ENCODE measurements at places on chromosomes 5 and 9.

DNA sequence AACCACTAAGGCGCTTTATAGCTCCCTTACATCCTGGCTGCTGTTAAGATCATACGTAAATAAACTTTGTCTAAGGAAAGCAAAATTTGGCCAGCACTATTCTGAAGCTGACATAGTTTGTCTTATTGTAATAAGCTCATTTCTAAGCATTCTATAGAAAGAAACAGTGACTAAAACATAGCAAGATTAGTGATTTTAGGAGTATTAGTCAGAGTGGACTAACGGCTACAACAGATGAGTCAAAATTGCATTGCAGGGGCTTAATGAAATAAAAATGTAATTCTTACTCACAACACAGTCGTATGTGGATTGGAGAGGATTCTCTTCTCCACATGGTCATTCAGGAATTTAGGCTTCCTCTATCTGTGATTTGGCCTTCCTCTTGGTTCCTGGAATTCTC, 347.6 kb downstream of the GADD45G start:
- DNase-seq: peak; percentile 57

- DNase-seq: no peak
Measured at GRCh38 chr9:98773721-98774120, 22.6 kb downstream of the ANKS6 start.

DNA sequence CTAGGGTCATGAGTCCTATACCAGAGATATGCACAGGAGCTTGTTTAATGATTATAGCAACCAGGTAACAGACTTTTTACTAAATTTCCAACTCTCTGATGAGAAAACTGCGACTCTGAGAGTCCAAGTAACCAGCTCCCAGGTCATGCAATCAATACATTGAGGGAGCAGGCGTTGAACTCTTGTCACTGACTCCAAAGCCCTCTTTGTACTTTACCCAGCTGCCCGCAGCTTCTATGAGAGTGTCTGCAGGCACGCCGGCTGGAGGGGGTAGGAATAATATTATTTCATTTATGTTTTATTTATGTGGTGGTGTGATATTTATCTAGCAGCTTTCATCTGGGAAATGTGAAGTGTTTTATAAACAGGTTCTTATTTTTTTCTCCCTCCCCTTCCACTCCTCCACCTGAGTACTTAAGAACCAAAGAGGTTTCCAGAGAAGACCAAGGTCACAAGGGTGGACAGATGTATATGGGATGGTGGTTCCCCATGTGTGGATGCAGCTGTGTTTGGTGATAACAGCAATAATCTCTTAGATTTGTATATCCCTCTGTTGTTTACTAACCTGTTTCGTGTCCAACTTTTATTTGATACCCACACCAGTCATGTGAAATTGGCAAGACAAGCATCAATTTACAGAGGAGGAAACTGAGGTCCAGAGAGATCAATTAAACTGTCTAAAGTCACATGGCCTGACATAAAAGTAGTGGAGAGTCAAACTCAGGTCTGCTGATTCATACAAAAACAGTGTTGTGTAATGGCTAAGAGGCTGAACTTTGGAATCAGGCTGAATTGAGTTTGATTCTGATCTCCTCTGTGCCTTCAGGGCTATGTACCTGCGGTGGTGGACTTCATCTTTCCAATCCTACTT, 140.2 kb upstream of the TRIM32 start:
- peak; percentile 20 for DNase-seq

- no peak for DNase-seq
Measured at GRCh38 chr9:81394881-81395675, 294.3 kb downstream of the TLE1 start.

- no peak for DNase-seq
Measured at GRCh38 chr5:151902215-151902614, 22.4 kb downstream of the GLRA1 start.

DNA sequence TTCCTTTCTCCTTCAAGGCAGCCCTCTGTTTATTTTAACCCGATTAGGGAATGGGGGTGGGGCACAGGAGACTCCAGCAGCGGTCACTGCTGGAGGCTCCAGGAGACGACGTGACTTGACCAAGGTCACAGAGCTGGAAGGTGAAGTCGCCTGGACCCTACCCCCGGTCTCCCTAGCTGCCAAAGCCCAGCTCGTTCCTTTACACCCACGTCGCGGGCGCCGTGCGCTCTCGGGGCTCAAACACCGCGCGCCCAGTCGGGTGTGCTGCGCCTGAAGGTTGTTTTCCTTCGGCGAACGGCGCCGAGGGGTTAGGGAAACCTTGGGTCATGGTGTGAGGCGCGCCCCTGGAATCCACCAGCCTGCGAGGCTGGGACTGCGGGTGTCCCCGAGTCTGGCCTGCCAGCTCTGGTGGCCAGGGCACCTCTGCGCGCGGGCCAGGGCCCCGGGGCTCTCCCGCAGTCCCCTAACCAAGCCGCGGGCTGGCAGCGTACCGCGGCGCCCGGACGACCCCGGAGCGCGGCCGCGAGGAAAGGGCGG, 747 bp upstream of the UNC5A start:
- no peak for DNase-seq

- no peak for DNase-seq
Measured at GRCh38 chr9:108467653-108468324, 388.0 kb downstream of the ACTL7B start.

- no peak for DNase-seq
Measured at GRCh38 chr9:100587375-100587774, 9.5 kb downstream of the CAVIN4 start.

DNA sequence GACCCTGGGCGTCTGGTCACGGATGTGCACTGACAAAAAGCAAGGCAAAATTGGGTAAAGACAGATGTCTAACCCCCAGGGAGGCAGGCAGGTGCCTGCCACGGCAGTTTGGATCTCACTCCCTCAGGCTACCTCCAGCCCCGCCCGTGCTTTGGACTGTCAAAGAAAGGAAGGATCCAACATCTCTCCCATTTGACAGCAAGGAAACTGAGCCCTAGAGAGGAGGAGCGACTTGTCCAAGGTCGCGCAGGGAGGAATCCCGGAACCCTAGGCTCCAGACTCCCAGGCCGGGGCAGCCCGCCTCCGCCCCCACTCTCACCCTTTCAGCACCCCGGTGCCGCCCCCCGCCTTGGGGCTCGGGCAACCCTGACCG, 376 bp downstream of the GOLGA1 start:
- DNase-seq: no peak

DNA sequence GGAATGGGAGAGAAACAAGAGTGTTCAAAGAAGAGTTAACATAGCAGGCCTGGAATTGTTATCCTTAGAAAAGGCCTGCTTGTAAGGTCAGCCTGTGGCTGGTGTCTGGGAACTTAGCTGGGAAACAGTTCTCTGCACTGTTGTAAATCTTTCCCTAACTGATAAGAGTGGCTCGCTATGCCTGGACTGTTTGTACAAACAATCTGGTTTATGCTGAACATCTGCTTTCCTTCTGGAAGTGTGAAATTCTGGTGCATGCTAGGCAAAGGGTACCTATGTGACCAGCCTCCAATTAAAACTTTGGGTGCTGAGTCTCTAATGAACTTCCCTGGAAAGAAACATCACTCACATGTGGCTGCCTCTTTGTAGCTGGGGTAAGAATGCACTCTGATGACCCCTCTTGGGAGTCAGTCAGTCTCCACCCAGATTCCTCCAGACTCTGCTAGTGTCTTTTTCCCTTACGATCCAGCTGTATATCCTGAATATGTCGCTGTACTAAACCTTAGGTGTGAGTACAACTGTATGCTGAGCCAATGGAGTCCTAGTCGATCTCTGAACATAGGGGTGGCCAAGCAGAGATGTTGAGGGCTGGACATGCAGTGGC, 16.5 kb downstream of the SPARC start:
- no peak for DNase-seq

DNA sequence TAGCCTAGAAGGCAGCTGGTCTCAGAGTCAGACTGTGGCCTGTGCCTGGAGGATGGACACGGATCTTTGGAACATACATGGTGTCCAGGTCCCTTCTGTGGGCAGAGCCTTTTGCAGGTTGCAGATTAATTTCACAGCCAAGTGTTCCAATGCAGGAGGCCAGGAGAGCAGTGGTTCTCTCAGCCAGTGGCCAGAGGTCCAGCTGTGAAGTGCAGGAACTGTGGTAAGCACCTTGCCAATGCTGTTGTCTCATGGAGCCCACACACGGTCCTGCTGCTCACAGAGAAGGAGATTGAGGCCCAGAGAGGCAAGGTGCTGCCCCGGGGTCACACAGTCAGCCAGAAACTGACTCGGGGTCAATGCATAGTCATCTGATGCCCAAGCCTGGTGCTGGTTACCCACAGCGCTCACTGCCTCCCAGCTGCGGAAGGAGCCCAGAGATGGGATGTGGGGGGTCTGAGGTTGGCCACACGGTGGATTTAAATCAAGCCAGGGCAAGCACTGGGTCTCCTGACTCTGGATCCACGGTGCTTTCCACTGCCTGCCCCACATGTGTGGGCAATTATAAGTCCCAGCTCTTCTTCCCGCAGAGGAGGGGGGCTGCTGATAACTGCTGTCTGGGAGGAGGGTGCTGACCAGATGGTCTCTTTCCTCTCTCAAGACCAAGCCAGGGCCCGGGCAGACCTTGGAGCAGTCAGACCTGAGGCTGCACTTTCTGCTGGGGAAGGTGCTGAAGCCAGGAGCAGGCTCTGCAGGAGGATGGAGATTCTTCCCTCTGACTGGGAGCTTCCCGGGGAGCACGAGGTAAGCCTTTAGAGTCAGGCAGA, 2.8 kb downstream of the PDGFRB start:
- DNase-seq: no peak

DNA sequence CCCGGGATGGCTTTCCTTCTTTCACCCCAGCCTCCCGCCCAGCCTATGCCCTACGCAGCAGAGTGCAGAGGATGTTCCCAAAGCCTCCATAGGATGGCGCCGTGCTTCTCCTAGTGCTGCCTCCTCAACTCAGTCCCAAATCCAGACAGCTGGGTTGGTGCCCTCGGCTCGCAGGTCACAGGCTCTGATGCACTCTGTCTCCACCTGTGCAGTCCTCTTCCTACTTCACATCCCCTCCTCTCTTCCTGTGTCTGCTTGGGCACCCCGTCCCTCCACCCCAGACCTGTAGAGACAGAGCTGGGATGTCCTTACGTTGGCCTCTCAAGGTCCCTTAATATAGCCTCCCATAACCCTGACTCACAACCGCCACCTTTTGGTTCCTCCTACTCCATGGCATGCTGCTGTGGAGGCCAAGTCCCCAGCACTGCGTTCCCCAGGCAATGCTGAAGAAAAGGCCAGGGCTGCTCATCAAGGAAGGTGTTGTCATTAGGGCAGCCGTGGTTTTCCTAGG, 314.4 kb downstream of the GADD45G start:
- DNase-seq: no peak

- no peak for DNase-seq
Measured at GRCh38 chr9:71541436-71541835, 226.9 kb downstream of the CEMIP2 start.

GRCh38 chr9:94668928-94669729, 29.8 kb upstream of the FBP1 start:
- peak; percentile 55 for DNase-seq

- DNase-seq: peak; percentile 17
Measured at GRCh38 chr5:131671409-131671808, 36.4 kb upstream of the RAPGEF6 start.

GRCh38 chr9:130235558-130236435, 29.8 kb upstream of the HMCN2 start:
- peak; percentile 72 for DNase-seq

DNA sequence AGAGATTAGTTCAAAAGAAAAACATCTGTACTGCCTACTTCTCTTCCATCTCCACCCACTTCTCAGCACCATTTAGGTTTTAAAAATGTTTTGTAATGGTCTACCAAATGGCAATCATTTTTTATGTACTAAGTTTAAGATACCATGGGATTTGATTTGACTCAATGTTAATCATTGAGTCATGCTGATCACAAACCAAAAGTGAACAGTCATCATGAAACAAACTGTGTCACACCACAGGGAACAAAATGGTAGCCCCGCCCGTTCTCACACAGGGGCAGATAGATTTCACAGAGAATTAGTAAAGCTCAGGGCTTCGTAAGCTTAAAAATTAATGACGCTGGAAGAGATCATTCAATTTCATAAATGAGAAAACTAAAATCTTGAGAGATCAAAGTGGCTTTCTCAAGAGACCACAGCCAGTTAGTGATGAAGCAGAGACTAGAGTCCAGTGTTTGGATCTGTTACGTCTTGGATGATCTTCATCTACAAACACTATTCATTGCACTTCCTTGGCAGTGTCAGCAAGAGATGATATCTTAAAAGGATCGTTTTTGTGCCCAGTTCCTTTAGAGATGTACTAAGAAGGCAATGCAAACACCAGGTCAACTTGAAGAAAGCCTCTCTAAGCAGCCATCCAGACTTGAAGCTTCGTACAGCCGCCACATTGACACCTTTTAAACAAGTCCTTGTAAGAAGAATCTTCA, 33.9 kb upstream of the TRIO start:
- peak; percentile 74 for DNase-seq

GRCh38 chr5:90408571-90409317, 812 bp downstream of the CETN3 start:
- DNase-seq: no peak

DNA sequence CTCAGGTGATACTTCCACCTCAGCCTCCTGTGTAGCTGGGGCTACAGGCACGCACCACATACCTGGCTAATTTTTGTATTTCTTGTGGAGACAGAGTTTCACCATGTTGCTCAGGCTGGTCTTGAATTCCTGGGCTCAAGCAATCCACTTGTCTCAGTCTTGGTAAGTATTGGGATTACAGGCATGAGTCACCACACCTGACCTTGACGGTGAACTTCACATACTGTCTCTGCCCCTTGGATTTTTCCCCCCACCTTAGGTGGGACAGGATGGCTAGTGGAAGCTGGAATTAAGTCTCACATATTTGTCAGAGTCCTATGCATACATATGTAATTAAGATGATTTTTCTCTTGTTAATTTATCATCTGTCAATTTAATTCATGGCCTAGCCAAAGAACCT, 20.9 kb upstream of the RFK start:
- peak; percentile 33 for DNase-seq

DNA sequence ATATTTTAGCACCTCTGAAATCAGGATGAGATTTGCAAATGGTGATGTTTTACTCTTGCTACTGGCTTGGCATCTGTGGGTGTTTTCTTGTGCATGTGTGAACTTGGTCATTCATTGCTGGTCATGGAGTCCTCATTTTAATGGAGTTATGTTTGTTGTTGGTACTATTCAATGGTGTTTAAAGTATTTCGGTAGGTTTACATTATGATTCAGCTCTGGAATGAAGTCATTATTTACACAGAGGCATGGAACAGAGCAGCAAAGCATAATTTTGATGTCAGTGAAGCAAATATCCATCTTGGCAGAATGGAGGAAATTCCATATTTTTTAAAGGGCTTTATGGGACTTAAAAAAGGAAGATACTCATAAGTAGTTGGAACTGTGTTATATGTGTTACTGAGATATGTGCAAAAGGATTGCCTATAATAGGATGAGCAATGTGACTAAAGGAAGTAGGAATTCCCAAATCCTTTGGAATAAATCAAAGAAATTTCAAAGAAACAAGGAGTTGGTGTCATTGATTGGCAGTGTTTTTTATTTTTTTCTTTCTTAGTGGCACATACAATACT, 147.4 kb downstream of the ACTBL2 start:
- peak; percentile 80 for DNase-seq

DNA sequence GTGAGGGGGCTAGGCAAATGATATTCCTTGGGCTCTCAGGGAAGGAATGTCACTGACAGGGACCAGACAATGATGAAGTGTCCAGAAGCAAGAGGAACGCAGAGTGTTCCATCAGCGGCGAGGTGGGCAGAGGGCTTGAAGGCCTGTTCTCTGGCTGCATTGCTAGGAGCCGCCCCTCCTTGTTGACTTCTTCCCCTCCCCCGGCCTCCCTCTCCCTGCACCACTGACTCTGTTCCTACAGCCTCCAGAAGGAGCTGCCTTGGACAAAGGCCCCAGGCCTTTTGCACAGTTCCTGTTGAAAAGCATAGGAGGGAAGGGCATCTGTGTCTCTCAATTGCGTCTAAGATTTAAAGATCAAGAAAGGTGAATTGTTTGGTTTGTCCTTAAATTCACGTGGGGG, 12.4 kb downstream of the TLX3 start:
- no peak for DNase-seq

GRCh38 chr9:16705111-16705604, 165.3 kb downstream of the BNC2 start:
- peak; percentile 99 for DNase-seq
